ENCODE measurements at places on chromosomes 7 and 10.
A peak's percentile ranks its signal among the peaks of the same experiment; 100 is the strongest.

- H3K36me3 ChIP-seq = peaks cover 42% of the 10 kb centered on the region
- H3K27ac ChIP-seq = no peak overlapping the region
- DNase-seq = no peak
- no peaks in the 10 kb centered on the region for H3K27me3 ChIP-seq
- H3K4me1 ChIP-seq = peaks cover under 1% of the 10 kb centered on the region
- no peak overlapping the region for H3K4me3 ChIP-seq
Observed at GRCh38 chr7:6139189-6139996, 108.2 kb downstream of the ANKRD61 start.

GRCh38 chr7:102874166-102874829 lies 38.5 kb upstream of the LRRC17 start:
- H3K4me3 ChIP-seq = no peak overlapping the region
- H3K4me1 ChIP-seq = peaks cover 6% of the 10 kb centered on the region
- H3K27me3 ChIP-seq = no peaks in the 10 kb centered on the region
- no peaks in the 10 kb centered on the region for H3K36me3 ChIP-seq

- peaks cover 9% of the 10 kb centered on the region for H3K4me1 ChIP-seq
- peaks cover 2% of the 10 kb centered on the region for H3K36me3 ChIP-seq
- H3K4me3 ChIP-seq = no peak overlapping the region
Observed at GRCh38 chr10:62116896-62117295, 151.7 kb downstream of the RTKN2 start.

GRCh38 chr10:16001581-16001980 lies 141.3 kb upstream of the MINDY3 start:
- H3K27ac ChIP-seq = no peak overlapping the region
- H3K36me3 ChIP-seq = no peaks in the 10 kb centered on the region
- no peak overlapping the region for H3K4me3 ChIP-seq
- no peaks in the 10 kb centered on the region for H3K4me1 ChIP-seq
- no peak for DNase-seq

DNA sequence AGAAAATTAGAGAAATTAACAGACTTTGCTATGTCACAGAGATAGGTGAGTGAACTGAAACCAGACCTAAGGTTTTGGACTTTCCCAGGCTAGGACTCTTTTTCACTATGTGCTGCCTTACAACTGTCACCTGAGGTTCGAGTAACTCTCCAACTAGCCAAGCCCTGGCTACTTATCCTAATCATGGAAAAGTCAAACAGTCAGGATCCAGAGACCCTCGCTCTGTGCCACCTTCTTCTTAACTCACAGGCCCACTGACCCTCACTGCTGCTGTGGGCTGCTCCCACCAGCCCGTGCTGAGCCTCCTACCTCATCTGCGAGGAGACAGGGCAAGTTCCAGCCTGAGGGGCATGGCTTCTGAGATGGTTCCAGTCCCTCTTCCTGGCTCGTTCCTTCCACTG lies 211.4 kb upstream of the KLF14 start:
- DNase-seq = no peak
- no peaks in the 10 kb centered on the region for H3K27me3 ChIP-seq
- peaks cover 79% of the 10 kb centered on the region for H3K4me1 ChIP-seq
- peaks cover 41% of the 10 kb centered on the region for H3K36me3 ChIP-seq
- H3K27ac ChIP-seq = peak overlapping the region; percentile 98

GRCh38 chr7:121077165-121077630 lies 88.7 kb downstream of the CPED1 start:
- no peaks in the 10 kb centered on the region for H3K4me1 ChIP-seq
- no peak overlapping the region for H3K4me3 ChIP-seq
- H3K36me3 ChIP-seq = peaks cover 2% of the 10 kb centered on the region
- peaks cover 56% of the 10 kb centered on the region for H3K27me3 ChIP-seq

DNA sequence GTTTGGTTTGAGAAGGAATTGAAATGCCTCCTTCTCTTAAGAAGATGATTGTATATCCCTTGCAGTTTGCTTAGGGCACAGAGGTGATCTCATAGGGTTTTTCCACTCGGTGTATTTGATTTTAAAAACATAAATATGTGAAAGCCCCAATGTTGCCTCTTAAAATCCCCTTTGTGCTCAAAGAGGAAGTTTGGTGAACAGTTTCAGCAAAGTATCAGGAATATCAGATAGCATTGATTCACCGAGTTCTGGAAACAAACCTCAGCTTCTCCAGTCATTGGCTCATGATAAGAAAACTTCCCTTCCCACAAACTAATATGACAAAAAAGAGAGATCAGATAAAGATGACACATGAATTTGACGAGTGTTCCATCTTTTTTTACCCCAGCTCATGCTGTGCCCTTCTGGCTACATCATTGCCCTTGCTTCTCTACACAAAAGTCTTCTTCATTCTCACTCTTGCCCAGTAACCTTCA lies 20.1 kb upstream of the SMNDC1 start:
- no peak overlapping the region for H3K27ac ChIP-seq

DNA sequence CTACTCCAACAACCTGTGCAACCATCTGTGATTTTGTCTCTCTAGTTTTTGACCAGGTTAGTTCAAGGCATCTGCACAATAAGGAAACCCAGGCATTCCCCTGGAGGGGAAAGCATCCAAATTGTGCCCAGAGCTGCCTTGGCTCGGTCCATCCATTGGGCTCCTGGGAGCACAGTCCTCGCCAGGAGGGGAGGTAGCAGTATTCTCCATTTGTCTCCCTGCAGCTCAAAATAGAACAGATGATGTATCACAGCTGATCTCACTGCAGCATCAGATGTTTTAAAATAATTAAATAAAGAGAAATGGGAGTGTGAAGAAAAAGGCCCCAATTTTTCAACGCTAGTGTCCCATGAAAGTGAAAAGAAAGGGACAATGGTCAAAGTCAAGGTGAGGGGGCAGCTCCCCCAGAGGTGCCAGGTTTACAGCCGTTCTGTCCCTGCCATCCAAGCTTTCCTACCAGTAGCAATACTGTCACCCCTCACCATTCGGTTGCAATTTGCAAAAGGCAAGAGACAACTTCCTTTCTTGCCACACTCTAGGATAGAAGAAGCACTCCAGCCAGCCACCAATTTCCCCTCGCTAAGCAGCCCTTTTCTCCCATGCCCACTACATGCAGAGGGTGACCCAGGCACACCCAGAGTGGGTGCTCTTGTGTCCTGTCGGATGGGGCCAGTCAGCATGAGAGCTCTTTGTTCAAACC lies 43.7 kb downstream of the KCNMA1 start:
- H3K4me3 ChIP-seq = no peak overlapping the region
- no peak for DNase-seq
- no peaks in the 10 kb centered on the region for H3K4me1 ChIP-seq
- H3K36me3 ChIP-seq = no peaks in the 10 kb centered on the region
- H3K27me3 ChIP-seq = peaks cover 26% of the 10 kb centered on the region

- H3K27me3 ChIP-seq = peaks cover 10% of the 10 kb centered on the region
- H3K27ac ChIP-seq = no peak overlapping the region
- H3K36me3 ChIP-seq = peaks cover 2% of the 10 kb centered on the region
- no peak for DNase-seq
- H3K4me3 ChIP-seq = peak overlapping the region; percentile 72
- H3K4me1 ChIP-seq = no peaks in the 10 kb centered on the region
Observed at GRCh38 chr7:66507764-66508296, 120.9 kb upstream of the KCTD7 start.

DNA sequence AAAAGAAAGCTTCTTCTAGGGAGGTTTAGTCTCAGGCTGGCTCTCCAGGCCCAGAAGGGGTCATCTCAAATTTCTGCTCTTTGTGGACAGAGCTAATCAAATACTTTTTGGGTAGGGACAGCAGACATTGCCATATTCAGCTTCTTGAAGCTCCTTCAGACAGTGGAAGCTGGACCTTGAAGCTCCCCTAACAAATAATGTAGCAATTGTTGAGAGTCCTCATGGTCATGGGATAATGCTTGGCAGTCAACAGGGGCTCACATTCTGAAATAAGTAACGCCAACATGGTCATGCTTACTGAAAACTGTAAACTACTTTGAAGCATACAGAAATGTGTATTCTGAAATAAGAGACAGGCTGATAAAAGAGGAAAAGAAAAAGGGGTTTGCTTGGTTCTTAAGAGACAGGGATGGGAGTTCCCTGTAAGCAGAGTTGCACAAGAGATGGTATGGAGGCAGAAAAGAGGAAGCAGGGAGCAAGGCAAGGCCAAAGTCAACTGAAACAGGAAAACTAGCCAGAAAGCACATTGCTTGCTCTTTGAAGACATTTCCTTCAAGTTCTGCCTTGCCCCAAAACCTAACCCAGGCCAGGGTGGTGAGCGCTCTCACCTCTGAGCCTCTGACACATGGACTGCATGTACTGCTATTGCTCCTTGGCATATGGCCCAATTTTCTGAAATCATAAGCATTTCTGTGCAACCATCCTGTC lies 53.1 kb upstream of the KMT2E start:
- no peak for DNase-seq
- H3K27ac ChIP-seq = peak overlapping the region; percentile 23
- H3K4me1 ChIP-seq = peaks cover 17% of the 10 kb centered on the region
- peaks cover 3% of the 10 kb centered on the region for H3K36me3 ChIP-seq
- H3K27me3 ChIP-seq = no peaks in the 10 kb centered on the region

DNA sequence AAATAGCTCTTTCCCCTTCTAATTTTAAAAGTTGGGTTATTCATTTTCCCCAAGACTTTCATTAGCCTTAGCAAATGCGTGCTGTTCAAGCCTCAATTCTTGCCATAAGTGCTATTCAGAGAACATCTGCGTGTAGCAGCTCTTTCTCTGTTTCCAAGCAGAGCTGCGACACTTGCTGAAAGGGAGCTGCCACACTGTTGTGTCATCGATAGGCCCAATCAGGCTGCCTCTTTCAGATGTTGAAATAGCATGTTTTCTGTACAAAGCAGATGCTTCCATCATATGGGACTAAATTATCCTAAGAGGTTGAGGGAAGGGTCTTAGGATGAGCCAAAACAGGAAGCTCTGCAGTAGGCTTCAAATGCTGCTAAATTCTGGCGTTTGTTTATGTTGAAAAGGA lies 220.9 kb upstream of the CDC14C start:
- H3K4me3 ChIP-seq = no peak overlapping the region
- no peaks in the 10 kb centered on the region for H3K27me3 ChIP-seq
- H3K27ac ChIP-seq = no peak overlapping the region

DNA sequence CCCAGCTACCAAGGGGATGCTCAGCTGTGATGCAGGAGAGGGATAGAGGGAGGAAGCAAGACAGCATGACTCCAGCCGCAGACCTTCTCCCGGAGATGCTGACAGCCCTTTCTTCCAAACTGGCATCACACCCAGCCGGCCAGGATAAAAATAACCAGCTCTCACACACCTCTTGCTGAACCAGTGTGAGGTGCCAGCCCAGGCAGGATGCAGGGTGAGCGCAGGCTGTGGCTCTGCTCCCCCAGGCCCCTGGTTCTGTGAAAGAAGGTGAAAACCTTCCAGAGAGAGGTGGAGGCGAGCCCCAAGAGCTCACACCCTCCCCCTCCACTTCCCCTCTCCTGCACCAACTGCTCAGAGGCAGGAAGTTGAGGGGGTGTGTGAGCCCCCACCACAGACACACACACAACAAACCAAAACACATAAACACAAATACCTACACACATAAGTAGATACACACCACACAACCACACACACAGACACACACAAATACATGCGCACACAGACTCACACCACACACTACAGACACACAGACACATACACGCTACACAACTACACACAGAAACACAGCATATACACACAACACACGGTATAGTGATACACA lies 4.0 kb downstream of the GPR15LG start:
- DNase-seq = peak; percentile 78
- peaks cover 7% of the 10 kb centered on the region for H3K4me1 ChIP-seq
- H3K27ac ChIP-seq = no peak overlapping the region

GRCh38 chr7:11538751-11539299 lies 293.2 kb downstream of the THSD7A start:
- H3K36me3 ChIP-seq = no peaks in the 10 kb centered on the region
- H3K4me3 ChIP-seq = no peak overlapping the region
- H3K27ac ChIP-seq = no peak overlapping the region
- no peaks in the 10 kb centered on the region for H3K4me1 ChIP-seq
- DNase-seq = no peak

GRCh38 chr10:49761201-49761788 lies 828 bp downstream of the OGDHL start:
- DNase-seq = no peak
- H3K27ac ChIP-seq = no peak overlapping the region
- H3K4me1 ChIP-seq = no peaks in the 10 kb centered on the region
- no peaks in the 10 kb centered on the region for H3K36me3 ChIP-seq
- H3K4me3 ChIP-seq = peak overlapping the region; percentile 34

DNA sequence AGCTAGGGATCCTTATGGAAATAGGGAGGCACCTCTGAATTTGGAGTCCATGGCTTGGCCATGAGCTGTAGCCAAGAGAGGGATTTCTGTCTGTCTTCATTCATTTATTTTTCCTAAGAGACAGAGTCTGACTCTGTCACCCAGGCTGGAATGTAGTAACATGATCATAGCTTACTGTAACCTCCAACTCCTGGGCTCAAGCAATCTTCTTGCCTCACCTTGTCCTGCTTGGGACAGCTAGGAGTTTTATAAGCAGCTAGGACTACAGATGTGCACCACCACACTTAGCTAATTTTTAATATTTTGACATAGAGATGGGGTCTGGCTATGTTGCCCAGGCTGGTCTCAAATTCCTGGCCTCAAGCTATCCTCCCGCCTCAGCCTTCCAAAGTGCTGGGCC lies 8.5 kb upstream of the HABP2 start:
- H3K4me3 ChIP-seq = no peak overlapping the region
- no peaks in the 10 kb centered on the region for H3K36me3 ChIP-seq
- H3K27me3 ChIP-seq = no peaks in the 10 kb centered on the region
- H3K27ac ChIP-seq = no peak overlapping the region
- no peak for DNase-seq

- H3K4me1 ChIP-seq = peaks cover 14% of the 10 kb centered on the region
- H3K4me3 ChIP-seq = no peak overlapping the region
- H3K27me3 ChIP-seq = no peaks in the 10 kb centered on the region
- H3K27ac ChIP-seq = no peak overlapping the region
Observed at GRCh38 chr10:14621037-14621436, 153.7 kb downstream of the FAM107B start.

- peaks cover 46% of the 10 kb centered on the region for H3K4me1 ChIP-seq
- no peak for DNase-seq
- H3K4me3 ChIP-seq = no peak overlapping the region
- peaks cover 21% of the 10 kb centered on the region for H3K36me3 ChIP-seq
- no peaks in the 10 kb centered on the region for H3K27me3 ChIP-seq
Observed at GRCh38 chr7:44887293-44887692, 2.0 kb upstream of the PURB start.

- H3K4me1 ChIP-seq = no peaks in the 10 kb centered on the region
- H3K27me3 ChIP-seq = peaks cover 62% of the 10 kb centered on the region
- no peak for DNase-seq
Observed at GRCh38 chr10:122222638-122223037, 48.5 kb upstream of the BTBD16 start.

DNA sequence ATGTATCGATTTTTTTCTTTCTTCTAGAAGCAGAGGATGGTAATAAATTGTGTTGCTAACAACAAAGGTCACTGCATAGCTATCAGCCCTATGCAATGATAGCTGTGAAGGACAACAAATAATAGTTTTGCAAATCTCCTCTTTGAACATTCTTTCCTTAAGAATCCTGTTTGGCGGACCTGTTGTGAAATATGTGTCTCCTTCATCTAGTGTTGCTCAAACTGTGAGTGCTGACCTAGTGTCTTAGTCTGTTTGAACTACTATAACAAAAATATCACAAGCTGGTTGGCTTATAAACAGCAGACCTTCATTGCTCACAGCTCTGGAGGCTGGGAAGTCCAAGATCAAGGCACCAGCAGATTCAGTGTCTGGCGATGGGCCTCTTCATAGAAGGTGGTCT lies 53.7 kb downstream of the CAV1 start:
- H3K4me3 ChIP-seq = no peak overlapping the region
- H3K4me1 ChIP-seq = peaks cover 11% of the 10 kb centered on the region
- H3K27me3 ChIP-seq = no peaks in the 10 kb centered on the region
- H3K36me3 ChIP-seq = no peaks in the 10 kb centered on the region
- no peak overlapping the region for H3K27ac ChIP-seq
- DNase-seq = no peak

- no peak for DNase-seq
- no peak overlapping the region for H3K27ac ChIP-seq
- no peaks in the 10 kb centered on the region for H3K36me3 ChIP-seq
- no peaks in the 10 kb centered on the region for H3K4me1 ChIP-seq
- H3K4me3 ChIP-seq = no peak overlapping the region
- peaks cover 18% of the 10 kb centered on the region for H3K27me3 ChIP-seq
Observed at GRCh38 chr10:18414061-18414460, 237.3 kb downstream of the NSUN6 start.
